ENCODE measurements at places on chromosomes 7 and 10.

GRCh38 chr10:119667562-119668328 lies 16.6 kb downstream of the BAG3 start:
- peaks cover 77% of the 10 kb centered on the region for H3K4me1 ChIP-seq
- peak overlapping the region; percentile 11 for H3K4me3 ChIP-seq
- peaks cover 29% of the 10 kb centered on the region for H3K36me3 ChIP-seq
- H3K27ac ChIP-seq: peak overlapping the region; percentile 50

GRCh38 chr7:62361-63116 lies 129.8 kb upstream of the FAM20C start:
- no peak overlapping the region for H3K27ac ChIP-seq
- H3K4me3 ChIP-seq: no peak overlapping the region
- no peak for DNase-seq
- peaks cover 12% of the 10 kb centered on the region for H3K27me3 ChIP-seq
- no peaks in the 10 kb centered on the region for H3K36me3 ChIP-seq

DNA sequence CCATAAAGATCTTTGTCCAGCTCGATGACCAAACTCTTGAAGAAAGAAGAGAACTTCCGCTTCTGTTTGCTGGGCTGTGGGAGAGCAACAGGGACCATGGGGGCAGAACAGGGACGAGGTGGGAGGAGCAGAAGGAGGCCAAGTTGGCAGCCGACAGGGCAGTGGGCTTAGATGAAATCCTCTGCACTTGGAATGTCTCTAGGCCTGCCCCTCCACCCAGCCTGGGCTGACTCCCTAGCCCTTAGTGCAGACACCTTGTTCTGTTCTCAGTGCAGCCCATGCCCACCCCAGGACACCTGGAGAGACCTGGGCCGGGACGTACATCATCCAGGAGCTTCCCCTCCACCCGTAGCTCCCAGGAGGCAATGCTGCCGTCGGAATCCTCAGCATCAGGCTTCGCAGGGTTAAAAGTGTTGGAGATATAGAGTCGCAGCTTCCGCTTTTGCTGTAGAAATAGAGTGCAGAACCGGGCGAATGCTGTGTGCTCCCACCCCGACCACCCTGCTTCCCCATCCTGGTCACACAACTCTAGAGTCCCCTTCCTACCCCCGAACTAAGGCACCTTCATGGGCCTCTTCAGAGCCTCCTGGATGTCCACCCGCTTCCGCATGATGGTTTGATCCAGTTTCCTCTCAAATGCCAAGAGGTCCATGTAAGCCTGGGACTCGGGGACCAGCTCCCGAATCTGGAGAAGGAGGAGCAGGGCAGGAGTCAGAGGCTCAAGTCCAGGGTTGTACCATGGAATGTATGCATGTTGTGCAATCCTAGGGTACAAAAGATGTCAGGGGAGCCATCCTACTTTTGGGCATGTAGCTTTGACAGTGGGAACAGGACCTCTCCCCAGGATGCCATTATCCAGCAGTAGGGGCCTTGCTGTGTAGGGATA lies 6.1 kb downstream of the SMARCD3 start:
- no peak overlapping the region for H3K4me3 ChIP-seq
- peaks cover 12% of the 10 kb centered on the region for H3K36me3 ChIP-seq
- no peak overlapping the region for H3K27ac ChIP-seq
- DNase-seq: no peak
- peaks cover 29% of the 10 kb centered on the region for H3K27me3 ChIP-seq

DNA sequence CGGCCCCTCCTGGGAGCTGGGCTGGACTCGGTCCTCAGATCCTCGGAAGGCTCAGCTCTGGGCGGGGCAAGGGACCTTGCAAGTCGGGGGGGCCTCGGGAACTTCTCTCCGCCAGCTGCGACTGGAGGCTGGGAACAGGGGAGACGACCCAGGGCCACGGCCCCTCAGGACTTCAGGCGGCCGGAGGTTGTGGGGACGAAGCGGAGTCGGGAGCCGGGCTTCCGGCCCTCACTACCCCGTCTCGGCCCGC lies 2.6 kb downstream of the ADIRF start:
- H3K27ac ChIP-seq: peak overlapping the region; percentile 100

DNA sequence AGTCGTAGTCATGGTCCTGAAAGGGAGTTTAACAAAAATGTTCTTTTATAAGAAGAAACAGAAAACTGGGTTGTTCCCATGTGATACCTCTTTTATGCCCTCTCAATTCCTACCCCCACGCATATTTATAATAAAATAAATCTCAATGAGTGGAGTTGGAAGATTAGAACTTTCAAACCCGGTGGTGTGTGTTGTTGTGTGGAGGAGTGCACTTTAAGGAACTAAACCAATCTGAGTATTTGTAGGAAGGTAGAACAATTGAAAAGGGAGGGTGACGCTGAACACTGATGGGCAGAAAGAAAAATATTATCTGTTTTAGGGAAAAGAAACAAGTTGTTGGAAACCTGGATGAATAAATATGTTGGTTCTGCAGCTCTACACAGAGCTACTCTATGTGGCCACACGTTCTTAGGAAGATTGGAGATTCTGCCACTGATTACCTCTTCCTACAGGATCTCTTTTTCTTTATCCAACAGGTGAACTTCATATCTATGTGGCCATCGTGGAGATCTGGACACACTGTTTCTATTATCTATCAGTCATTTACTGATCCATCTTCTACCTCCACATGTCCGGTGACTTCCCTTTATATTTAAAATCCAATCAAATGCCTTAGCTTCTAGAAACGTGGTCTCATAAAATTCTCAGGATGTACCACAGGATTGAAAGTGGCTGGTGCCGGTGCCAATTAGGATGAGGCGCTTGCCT lies 13.1 kb upstream of the GATA3 start:
- no peaks in the 10 kb centered on the region for H3K4me1 ChIP-seq
- DNase-seq: no peak
- H3K27ac ChIP-seq: no peak overlapping the region
- no peaks in the 10 kb centered on the region for H3K36me3 ChIP-seq
- peaks cover 82% of the 10 kb centered on the region for H3K27me3 ChIP-seq

- no peak overlapping the region for H3K4me3 ChIP-seq
- H3K4me1 ChIP-seq: peaks cover 19% of the 10 kb centered on the region
- H3K27me3 ChIP-seq: no peaks in the 10 kb centered on the region
- no peaks in the 10 kb centered on the region for H3K36me3 ChIP-seq
- DNase-seq: peak; percentile 98
- no peak overlapping the region for H3K27ac ChIP-seq
Measured at GRCh38 chr10:127945341-127945758, 38.4 kb downstream of the PTPRE start.

- H3K4me1 ChIP-seq: peaks cover 16% of the 10 kb centered on the region
- no peaks in the 10 kb centered on the region for H3K27me3 ChIP-seq
- no peak for DNase-seq
- no peaks in the 10 kb centered on the region for H3K36me3 ChIP-seq
- H3K27ac ChIP-seq: no peak overlapping the region
Measured at GRCh38 chr7:4612237-4612636, 69.9 kb upstream of the FOXK1 start.

DNA sequence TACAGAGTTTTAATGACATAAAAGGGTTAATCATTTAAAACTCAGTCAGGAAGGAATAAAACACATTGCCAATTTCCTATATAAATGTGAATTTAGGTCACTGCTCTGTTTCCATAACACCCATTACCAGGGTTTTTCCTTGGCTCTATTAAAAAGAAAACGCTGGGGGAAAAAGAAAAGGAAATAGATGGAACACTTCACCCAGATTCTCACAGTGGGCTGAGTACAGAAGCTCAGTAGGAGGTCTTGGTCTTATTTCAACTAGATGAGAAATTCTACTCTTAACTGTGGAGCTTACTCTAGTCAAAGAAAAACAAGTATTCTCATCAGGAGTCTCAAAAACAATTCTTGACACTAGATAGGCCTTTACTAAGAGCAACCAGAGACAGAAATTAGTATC lies 36.5 kb downstream of the GLUD1 start:
- no peaks in the 10 kb centered on the region for H3K27me3 ChIP-seq
- no peak overlapping the region for H3K27ac ChIP-seq
- DNase-seq: no peak
- H3K4me1 ChIP-seq: no peaks in the 10 kb centered on the region
- H3K4me3 ChIP-seq: no peak overlapping the region
- H3K36me3 ChIP-seq: peaks cover 32% of the 10 kb centered on the region

DNA sequence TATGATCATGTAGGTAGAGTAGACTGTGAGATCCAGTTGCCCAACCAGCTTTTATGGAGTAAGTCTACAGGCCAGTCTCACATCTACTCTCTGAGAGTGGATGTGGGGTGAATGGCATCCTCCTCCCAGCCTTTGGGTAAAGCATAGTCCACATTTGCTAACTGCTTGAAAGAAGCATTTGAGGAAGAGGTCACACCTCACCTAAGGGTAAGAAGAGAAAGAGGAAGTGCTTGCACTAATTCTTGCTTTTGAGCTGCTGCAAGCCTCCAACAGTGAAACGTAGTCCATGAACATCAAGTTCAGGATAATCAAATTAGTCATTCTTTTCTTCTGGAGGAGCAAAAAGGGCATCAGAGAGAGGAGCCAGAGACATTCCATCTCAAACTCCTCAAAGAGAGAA lies 93.9 kb upstream of the AGR3 start:
- no peaks in the 10 kb centered on the region for H3K27me3 ChIP-seq
- no peaks in the 10 kb centered on the region for H3K36me3 ChIP-seq
- H3K4me1 ChIP-seq: no peaks in the 10 kb centered on the region
- no peak overlapping the region for H3K4me3 ChIP-seq
- no peak for DNase-seq
- H3K27ac ChIP-seq: no peak overlapping the region

GRCh38 chr10:71262027-71262426 lies 49.7 kb downstream of the UNC5B start:
- no peak overlapping the region for H3K27ac ChIP-seq
- no peak overlapping the region for H3K4me3 ChIP-seq
- DNase-seq: no peak

DNA sequence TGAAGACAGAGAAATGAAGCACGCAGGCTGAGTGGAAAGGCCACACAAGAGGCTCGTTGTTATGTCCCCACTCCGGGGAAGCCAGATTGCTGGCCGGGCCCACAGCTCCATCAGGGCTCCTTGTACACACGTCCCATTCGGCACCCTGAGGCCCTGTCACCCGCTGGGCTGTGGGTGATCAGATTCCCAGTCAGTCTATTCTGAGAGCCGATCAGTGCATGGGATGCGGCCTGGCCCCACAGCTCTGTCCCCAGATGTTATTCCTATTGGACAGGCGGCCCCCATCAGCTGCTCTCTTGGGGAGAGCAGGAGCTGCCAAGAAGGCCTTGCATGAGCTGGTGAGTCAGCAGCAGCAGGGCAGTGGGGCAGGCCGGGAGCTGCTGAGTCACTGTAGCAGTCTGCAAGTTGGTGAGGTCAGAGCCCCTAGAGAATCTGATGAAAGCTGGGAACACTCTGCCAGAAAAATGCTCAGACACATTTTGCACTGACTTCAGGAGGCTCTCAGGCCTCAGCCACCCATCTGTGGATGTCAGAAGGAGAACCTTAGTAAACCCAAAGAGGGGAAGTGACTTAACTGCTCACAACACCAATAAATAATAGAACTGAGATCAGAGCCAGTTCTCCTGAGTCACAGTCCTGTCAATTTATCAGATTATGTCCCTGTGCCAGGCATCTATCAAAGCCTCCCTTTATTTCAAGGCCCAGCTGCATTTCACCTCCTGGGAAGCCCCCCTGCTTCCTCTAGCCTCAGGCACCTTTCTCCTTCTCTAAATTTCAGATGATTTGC lies 9.4 kb upstream of the PSAP start:
- H3K4me3 ChIP-seq: no peak overlapping the region
- peaks cover 20% of the 10 kb centered on the region for H3K4me1 ChIP-seq
- H3K27me3 ChIP-seq: no peaks in the 10 kb centered on the region
- H3K27ac ChIP-seq: peak overlapping the region; percentile 98
- DNase-seq: peak; percentile 91
- no peaks in the 10 kb centered on the region for H3K36me3 ChIP-seq

GRCh38 chr10:115022733-115023132 lies 70.4 kb upstream of the ATRNL1 start:
- H3K4me3 ChIP-seq: no peak overlapping the region
- no peak overlapping the region for H3K27ac ChIP-seq
- no peaks in the 10 kb centered on the region for H3K36me3 ChIP-seq
- H3K4me1 ChIP-seq: no peaks in the 10 kb centered on the region
- no peaks in the 10 kb centered on the region for H3K27me3 ChIP-seq

GRCh38 chr7:116571552-116571951 lies 46.7 kb downstream of the CAV1 start:
- DNase-seq: no peak
- H3K27ac ChIP-seq: peak overlapping the region; percentile 75
- peaks cover 35% of the 10 kb centered on the region for H3K4me1 ChIP-seq

Data from keratinocyte (primary cell).